Kidney capillary endothelial cell (primary cell): ENCODE measurements at places on chromosomes 11 and 22.

- no peak for DNase-seq
Observed at GRCh38 chr11:66081505-66081904, 11.4 kb downstream of the PACS1 start.

DNA sequence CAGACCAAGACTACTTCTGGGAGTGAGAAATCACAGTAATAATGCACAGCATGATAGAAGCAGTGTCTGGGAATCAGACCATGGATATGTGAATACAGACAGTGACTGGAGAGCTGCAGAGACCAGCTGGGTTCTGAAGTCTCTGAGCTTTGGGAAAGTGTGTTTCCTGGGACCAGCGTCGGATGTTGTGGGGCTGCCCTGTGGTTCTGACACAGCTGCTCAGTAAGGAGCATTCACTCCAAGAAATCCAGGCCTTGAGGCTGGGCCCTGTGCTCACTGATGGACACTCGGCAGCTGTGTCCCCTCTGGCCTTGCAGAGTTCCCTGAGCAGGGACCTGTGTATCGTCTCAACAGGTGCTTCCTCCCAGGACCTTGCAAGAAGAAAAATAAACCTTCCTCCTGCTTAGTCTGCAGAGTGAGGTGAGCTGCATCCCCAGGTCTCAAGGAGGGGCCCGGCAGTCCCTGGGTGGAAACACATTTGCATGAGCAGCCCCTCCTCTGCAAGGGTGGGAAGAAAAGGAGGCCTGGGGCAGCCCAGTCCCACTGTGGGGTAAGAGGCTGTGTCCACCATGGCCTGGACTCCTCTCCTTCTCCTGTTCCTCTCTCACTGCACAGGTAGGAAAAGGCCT, 107.9 kb downstream of the VPREB1 start:
- DNase-seq: no peak

GRCh38 chr11:18733202-18733601, 7.2 kb upstream of the IGSF22 start:
- DNase-seq: no peak

GRCh38 chr11:69352166-69352565, 58.2 kb downstream of the MYEOV start:
- DNase-seq: peak; percentile 57

- no peak for DNase-seq
Observed at GRCh38 chr11:1943576-1943975, 3.6 kb upstream of the MRPL23 start.

- DNase-seq: no peak
Observed at GRCh38 chr11:106683435-106683834, 334.8 kb downstream of the GUCY1A2 start.

DNA sequence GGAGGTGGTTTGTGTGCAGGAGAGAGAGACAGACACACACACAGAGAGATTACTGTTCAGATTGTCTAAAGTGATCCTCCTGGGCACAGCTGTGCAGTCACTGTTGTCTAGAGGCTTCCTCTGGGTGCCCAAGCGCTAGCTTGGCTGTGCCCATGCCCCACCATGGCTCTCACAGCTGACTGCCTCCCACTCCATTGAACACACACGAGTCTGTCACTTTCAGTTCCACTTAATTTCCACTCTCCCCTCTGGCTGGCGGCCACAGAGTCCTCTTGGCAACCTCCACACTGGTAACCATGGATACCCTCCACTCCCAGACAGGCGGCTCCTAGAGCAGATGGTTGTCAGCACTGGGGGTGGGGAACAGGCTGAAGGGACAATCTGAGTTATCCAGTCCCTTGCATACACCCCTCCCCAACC, 29.1 kb downstream of the MAP6 start:
- DNase-seq: no peak

- peak; percentile 3 for DNase-seq
Observed at GRCh38 chr11:116718955-116719501, 53.8 kb downstream of the BUD13 start.

GRCh38 chr22:27809700-27810608, 8.4 kb upstream of the MN1 start:
- peak; percentile 55 for DNase-seq

- DNase-seq: no peak
Observed at GRCh38 chr11:24064309-24064903, 432.4 kb upstream of the LUZP2 start.

GRCh38 chr22:27879923-27880322, 39.1 kb downstream of the PITPNB start:
- DNase-seq: peak; percentile 31

- DNase-seq: no peak
Observed at GRCh38 chr11:96752221-96752620, 362.4 kb downstream of the JRKL start.

DNA sequence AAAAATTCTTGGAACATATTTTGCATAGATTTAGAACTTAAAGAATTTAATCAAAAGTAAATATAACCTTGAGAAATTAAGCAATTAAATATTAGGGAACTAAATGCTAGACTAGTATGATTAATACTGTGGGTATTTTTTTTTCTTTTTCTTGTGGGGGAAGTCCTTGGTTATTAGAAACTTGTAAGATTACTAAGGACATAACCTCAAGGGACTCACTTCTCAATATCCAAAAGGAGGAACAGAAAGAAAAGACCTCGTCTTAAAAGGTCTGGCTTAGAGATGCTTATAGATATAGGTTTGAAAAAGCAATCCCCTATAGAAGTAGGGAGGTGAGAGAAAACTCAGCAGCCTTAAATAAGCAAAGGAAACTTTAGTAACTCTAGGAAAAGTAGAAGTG, 368.5 kb downstream of the INSC start:
- no peak for DNase-seq
